ENCODE measurements at places on chromosomes 16 and 17. TPM values are rescaled to one million over a fixed set of nuclear protein-coding genes. Genes with fewer than 3 reads are reported as not detected.

NAT9 gene
- total RNA-seq, result 67.7 TPM

GPR139 gene
- total RNA-seq, result not detected

RAMP2 gene
- total RNA-seq, result 6.5 TPM

DNA sequence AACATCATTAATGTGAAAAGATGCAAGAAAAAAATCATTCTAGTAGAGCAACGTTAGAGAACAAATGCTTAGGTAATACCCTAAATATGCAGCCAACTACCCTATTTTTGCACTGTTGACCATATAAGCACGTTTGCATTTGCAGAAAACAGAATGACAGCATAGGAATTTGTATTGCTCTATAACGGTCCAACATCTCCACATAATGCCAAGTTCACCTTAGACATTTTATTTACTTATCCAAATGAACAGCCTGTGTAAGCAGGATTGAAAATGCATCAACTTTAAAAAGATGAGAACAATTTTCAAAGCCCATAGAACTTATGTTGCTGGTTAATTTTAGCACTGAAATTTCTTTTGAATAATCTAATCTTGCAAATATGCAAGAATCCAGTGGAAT lies 19.1 kb upstream of the RSL1D1 start:
- DNase-seq, result no peak

- DNase-seq, result no peak
Observed at GRCh38 chr17:69500911-69501429, 86.5 kb downstream of the MAP2K6 start.

GRCh38 chr17:81364278-81365147 lies 30.7 kb upstream of the BAHCC1 start:
- no peak for DNase-seq

DNA sequence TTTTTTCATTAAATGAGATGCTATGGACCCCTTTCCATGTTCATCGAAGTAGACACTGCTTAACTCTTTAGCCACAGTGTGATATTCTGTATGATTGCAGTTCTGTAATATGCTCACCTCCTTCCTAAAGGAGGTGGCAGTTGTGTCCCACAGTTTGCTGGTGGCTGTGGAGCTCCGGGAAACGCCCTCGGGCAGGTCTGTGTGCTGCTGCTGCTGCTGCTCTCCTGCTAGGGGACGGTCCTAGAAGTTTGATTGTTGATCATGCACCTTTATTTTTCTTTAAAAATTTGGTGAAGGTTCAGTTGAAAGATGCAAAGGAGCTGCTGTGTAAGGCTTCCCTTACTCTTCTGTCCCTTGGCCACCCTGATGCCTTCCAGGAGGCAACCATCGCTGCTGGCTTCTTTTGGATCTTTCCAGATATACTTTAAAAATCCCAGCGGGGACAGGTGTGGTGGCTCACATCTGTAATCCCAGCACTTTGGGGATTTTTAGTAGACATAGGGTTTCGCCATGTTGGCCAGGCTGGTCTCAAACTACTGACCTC lies 8.4 kb upstream of the CLEC18A start:
- no peak for DNase-seq

DNA sequence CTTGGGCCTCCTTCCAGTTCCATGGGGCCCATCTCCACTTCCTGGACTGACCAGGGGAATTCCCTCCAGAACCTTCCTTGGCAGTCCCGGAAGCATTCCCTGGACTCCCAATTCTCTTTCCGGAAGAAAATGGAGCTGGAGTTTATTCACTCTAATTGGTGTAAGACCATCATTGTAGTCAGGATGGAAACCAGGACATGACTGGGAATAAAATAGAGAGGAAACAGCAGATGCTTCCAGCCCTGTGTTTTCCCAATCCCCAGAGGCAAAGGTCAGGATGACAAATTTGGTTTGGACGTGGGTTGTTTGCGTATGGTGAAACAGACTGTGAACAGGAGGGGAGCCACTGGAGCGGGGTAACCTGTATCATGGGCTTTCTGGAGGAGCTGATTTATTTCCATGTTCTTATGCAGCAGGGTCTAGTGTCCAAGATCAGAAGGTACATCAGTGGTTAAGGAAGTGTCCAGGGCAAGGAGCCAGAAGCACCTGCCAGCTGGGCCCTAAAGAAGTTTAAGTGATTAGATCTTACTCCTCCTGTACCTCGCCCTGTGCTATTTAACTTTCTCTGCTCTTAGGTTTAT lies 8.5 kb upstream of the LONP2 start:
- no peak for DNase-seq
